EH (cell line): ENCODE measurements at places on chromosomes 16 and 17.
A peak's percentile ranks its signal among the peaks of the same experiment; 100 is the strongest.

DNA sequence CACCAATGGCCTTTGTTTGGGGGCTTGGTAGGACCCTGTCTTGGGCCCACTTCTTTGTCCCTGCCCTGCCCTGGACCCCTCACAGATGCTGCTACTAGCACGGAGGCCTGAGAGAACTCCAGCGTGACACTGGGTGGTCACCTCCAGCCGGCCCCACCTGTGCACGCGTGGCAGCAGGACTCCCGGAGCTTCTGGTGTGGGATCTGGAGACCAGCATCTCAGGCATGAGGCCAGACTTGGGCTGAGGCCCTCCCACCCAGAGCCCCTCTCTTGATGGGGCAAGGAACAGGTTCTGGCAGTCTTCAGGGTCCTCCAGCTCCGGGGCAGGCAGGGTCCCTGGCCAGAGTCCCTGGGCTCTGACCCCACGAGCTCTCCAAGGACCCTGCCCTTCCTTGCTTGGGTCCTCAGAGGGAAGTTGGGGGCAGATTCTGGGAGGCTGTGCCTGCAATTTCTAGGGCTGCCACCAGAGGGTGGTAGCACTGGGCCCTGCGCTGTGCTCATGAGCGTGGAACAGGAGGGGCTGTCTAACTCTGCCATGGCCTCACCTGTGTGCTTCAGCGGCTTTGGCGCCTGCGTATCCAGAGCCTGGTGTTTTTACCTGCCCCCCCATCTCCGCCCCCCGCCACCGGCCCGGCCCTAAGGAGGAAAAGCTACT is 3.1 kb upstream of the BAIAP3 start:
- DNase-seq: no peak

DNA sequence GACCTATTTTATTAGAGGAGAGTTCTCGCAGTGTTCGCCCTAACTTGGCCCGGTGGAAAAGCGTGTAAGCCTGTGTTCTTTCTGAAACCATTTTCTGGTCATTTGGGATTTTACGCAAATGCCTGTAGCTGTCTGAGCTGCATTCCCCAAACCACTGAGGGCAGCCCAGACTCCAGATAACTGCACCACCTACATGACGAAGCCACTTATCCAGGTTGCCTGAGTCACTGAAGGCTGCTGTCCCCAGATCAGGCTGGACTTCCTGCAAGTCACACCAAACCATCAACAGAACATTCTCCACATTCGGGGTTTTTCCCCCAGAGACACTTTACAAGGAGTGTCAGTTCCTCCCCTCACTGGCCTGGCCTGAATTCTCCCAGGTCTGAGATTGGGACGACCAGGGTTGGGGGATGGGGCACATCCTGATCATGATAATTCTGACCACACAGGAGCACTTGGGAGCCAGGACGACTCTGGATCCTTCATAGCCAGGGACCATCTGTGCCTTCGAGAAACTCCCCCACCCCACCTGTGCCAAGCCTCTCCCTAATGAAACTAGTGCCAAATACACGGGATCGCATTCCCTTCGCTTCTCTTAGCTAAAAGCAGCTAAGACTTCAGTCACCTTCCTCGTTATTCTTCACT is 2.3 kb downstream of the RPRML start:
- peak; percentile 44 for DNase-seq

- peak; percentile 60 for DNase-seq
Observed at GRCh38 chr16:69927056-69927757, 23.9 kb upstream of the CLEC18A start.

DNA sequence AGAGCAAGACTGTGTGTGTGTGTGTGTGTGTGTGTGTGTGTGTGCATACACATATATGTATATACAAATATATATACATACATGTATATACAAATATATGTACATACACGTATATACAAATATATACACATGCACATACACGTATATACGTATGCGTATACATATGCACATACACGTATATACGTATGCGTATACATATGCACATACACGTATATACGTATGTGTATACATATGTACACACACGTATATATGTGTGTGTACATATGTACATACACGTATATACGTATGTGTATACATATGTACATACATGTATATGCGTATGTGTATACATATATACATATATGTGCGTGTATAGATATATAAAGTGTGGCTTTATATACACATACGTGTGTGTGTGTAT is 31.4 kb downstream of the SPHK1 start:
- no peak for DNase-seq

DNA sequence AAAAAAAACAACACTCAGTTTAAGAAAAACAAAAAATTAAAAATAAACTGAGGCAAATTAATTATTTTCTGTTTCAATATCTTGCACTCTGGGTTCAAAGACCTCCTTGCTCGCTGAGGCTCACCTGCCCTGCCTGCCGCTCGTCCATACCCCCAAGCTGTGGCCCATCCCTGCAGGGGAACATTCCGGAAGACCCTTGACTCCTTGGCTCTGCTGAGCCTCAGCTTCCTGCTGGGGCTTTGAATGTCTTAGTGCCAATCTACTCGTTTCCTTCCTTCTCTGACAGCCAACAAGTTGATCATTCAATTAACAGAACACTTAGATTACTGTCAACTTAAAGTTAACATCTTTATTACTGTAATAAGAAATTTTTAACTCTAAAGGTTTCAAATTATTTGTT is 24.3 kb downstream of the G6PC1 start:
- DNase-seq: no peak

GRCh38 chr16:2468725-2469398 is 2.2 kb upstream of the NTN3 start:
- no peak for DNase-seq

DNA sequence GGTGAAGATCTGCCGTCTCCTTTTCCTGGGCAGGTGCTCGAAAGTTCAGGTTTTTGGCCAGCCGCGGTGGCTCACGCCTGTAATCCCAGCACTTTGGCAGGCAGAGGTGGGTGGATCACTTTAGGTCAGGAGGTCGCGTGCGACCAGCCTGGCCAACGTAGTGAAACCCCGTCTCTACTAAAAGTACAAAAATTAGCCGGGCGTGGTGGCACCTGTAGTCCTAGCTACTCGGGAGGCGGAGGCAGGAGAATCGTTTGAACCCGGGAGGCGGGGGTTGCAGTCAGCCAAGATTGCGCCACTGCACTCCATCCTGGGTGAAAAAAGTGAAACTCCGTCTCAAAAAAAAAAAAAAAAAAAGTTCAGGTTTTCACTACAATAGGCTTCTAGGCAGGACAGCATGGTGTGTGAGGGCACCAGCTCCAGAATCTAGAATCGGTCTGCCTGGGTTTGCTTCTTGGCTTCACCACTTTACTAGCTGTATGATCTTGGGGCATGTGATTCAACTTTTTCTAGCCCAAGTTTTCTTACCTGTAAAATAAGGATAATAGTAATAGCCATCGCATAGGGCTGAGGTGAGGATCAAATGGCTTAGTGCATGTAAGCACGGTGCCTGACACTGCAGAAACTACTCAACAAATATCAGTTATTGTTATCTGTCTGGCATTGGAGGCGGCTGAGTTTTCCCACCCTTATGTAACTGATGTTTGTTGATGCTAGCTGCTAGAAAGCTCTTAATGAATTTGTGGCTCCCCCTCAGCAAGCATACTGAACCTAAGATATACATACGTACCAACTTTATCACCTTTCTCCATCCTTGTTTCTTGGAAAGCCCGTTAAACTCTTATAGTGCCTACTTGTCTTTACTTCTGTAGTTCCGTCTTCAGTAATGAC is 1.3 kb downstream of the PSMD12 start:
- no peak for DNase-seq

DNA sequence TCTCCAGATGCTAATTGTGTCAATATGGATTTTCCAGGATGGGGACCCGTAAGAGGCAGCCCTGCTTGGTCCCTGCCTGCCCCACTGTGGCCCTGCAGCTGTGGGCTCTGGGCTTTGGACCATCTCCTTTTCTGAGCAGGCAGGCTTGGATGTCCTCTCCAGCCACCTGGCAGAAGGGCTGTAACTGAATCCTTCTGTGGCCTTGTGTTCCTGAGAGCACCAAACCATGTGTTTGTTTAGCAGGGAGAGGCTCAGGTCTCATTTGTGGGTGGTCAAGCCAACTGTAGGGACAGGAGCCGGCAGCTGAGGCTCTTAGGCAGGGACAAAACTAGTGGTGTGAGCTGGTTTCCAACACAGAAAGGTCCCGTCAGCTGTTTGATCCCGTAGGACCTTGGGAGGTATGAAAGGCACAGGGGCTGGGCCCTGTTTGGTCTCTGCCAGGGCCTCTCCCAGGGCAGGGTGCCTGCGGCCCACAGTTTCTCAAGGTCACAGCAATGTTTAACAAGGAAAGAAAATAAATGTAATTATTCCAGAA is 18.5 kb downstream of the SEC14L5 start:
- no peak for DNase-seq

GRCh38 chr17:66604376-66604775 is 230.5 kb upstream of the CACNG5 start:
- no peak for DNase-seq

GRCh38 chr17:17325816-17326215 is 22.6 kb downstream of the NT5M start:
- no peak for DNase-seq

DNA sequence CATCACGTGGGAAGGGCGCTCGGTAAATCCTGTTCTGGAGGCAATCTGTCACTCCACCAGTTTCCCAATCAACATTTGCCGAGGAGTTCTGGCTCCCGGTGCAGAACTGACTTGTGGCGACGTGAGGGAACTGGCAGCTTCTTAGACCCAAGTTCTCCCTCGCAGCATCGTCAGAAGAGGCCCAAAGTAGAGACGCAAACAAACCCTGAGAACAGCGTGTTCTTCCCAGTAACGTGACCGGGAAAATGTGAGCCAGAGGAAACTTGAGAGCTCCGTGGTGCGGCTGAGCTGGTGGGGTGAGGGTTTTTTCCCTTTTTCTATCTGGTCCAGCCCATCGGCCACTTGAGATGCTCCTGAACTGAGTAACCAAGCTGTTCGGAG is 158.9 kb upstream of the CACNG5 start:
- DNase-seq: no peak

DNA sequence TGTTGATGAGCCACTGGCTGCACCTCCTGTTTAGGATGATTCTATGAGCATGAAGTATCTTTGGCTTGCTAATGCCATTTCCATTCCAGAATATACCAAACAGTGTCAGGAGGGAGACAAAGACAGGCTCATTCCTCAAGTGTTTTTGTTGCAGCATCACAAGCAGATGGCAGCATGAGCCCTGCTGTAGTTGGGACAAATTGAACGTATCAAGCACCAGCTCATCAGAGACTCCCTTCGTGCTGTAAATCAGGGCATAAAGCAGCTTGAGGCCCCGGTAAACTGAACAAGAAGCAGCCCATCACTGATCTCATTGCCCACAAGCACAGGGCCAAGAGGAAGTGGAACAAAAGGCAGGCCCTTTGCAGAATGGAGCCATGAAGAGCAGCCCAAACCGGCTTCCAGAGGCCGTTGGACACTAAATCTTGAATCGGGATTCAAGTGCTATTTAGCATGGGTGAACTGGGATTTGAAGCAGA is 45.9 kb upstream of the HS3ST3A1 start:
- DNase-seq: peak; percentile 39

GRCh38 chr17:49108318-49108717 is 24.3 kb upstream of the B4GALNT2 start:
- peak; percentile 93 for DNase-seq

GRCh38 chr16:74601126-74601871 is 5.6 kb downstream of the GLG1 start:
- no peak for DNase-seq

GRCh38 chr16:88591577-88592021 is 21.4 kb downstream of the ZC3H18 start:
- no peak for DNase-seq

DNA sequence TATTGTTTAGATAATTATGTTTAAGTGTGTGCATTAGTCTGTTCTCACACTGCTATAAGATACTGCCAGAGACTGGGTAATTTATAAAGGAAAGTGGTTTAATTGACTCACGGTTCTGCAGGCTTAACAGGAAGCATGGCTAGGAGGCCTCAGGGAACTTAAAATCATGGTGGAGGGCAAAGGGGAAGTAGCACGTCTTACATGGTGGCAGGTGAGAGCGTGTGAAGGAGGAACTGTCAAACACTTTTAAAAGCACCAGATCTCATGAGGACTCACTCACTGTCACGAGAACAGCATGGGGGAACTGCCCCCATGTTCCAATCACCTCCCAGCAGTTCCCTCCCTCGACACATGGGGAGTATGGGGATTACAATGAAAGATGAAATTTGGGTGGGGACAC is 203.5 kb upstream of the GOT2 start:
- DNase-seq: no peak

DNA sequence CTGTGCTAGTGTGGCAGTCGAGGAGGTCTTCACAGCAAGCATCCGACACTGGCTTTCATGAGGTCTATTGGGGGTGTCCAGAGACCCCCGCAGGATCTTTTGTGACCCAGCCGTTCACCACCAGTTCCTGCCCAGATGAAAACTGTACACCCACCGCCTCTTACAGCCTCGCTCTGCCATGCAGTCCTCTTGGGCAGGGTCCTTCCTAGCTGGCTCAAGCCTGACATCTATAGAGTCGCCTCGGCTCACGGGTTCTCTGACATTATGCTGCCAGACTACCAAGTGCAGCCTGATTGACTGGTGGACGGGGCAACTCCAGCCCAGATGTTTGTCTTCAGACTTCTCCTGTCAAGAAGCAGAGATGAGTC is 14.6 kb upstream of the CLEC10A start:
- DNase-seq: no peak

GRCh38 chr16:66695935-66696668 is 441 bp downstream of the CMTM4 start:
- no peak for DNase-seq

- DNase-seq: peak; percentile 83
Observed at GRCh38 chr16:68668266-68668665, 23.2 kb downstream of the CDH3 start.

DNA sequence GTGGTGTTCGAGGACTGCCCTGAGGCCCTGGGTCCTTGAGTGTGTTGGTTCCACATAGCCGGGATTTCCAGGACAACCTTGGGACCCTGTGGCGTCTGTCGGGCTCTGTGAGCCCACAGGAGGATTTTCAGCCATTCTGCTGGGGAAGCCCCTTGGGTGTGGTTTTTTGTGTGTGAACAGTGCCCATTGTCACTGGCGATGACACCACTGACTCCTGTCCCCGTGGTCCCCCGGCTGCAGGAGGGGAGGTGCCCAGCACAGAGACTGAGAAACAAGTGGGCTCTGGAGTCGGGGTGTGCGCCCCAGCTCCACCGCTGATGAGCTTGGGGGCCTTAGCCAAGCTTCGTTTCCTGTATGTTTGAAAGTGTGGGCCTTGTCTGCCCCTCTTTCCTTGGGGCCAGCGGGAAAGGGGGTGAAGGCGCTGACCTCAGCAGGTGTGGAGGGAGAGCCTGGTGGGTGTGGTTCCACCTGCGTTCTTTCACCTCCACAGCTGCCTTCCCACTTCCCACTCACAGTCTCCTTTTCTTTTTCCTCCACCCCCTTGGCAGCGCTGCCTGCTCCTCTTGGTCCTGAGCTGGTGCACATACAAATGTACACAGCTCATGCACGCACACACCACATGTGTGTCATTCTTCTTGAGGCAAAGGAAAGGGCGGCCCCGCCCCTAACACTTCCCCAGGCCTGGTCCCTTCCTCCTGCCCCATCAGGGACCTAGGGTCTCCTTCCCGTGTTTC is 16.1 kb downstream of the MGRN1 start:
- DNase-seq: peak; percentile 10

- no peak for DNase-seq
Observed at GRCh38 chr17:49452661-49453060, 38.0 kb upstream of the PHB1 start.

GRCh38 chr17:49646391-49647255 is 31.3 kb downstream of the SPOP start:
- peak; percentile 89 for DNase-seq

GRCh38 chr17:66971264-66971663 is 6.8 kb downstream of the CACNG4 start:
- DNase-seq: no peak
